Bone marrow (tissue), 2 donors: ENCODE measurements at places on chromosomes 1 and 21.

- DNase-seq = no peak
Measured at GRCh38 chr1:15622712-15623373, 5.6 kb downstream of the DDI2 start.

- no peak for DNase-seq
Measured at GRCh38 chr1:101203820-101204540, 32.8 kb upstream of the S1PR1 start.

DNA sequence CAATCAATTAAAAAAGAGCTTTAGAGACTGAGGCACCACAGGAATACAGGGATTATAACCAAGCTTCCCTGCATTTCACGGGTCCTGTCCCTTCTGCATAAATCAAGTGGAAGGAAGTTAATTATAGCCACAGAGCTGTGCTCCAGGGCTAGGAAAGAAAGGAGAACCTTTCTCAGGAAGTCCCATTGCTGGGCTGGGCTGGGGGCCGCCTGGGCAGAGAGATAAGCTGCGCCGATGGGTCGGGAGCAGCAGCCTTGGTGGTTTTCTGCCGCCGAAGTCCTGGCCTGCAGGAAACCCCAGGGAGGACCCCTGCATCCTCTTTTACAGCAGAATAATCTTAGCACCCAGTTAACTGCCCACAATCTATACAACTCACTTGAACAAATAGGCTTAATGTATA, 12.6 kb upstream of the CD34 start:
- peak; percentile 84 for DNase-seq

DNA sequence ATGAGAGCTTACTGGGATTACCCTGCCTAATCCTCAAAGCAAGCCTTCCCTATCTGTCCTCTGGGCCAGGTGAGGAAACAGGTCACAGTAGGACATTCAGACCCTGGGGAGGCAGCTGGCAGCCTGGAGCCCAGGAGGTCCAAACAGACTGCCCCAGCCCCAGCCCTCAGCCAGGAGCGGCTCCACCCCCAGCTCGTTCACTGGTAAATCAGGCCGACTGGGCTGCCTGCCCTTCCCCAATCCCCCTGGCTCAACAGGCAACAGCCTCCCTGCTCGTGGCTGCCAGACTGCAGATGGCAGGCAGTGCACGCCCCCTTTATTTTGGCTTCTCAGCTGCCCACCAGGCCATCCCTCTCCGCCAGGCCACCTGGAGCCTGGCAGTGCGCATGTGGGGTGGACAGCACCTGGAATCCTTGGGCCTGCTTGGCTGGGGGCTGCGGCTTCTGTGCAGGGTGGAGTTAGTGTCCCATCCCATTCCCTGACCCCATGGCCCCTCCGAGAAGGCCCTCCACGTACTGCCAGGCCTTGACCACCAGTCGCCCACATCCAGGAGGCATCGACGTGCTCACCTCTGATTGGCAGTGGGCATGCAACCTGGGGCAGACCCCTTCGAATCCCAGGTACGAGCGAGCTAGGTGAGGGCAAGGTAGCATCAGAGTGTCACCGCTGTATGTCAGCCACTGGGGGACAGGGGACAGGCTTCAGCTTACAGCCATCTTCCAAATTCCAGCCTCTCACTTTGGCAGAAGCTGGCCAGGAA, 11.2 kb upstream of the ZNF670 start:
- DNase-seq = no peak

DNA sequence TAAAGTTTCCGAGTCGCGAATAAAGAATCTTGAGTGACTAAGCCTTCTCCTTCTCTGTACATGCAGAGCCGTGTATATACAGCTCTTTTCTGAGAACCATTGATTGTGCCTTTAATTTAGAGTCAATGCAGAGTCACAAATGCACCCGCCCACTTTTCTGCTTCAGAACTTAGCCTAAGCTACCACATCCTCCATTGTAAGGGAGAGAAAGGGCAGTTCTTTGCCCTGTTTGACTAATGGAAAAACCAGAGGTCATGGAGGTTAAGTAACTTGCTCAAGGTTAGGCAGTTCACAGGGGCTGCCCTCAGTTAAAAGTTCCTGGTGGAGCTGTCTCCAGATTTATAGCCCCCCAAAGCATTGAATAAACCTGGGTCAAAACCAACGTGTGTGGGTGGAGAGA, 139.6 kb downstream of the TOMM20 start:
- DNase-seq = no peak

DNA sequence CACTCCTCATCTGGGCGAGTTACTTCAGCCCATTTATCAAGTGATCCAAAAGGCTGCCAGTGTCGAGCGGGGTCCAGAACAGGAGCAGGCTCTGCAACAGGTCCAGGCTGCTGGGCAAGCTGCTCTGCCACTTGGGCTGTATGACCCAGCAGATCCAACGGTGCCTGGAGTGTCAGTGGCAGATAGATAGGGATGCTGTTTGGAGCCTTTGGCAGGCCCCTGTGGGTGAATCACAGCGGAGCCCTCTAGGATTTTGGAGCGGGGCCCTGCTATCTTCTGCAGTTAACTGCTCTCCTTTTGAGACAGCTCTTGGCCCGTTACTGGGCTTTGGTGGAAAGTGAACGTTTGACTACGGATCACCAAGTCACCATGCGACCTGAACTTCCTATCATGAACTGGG, 7.5 kb downstream of the MMEL1 start:
- DNase-seq = no peak

- DNase-seq = peak; percentile 30
Measured at GRCh38 chr1:224106568-224107281, 7.2 kb upstream of the FBXO28 start.

- no peak for DNase-seq
Measured at GRCh38 chr1:19450811-19451515, 34.4 kb downstream of the CAPZB start.

DNA sequence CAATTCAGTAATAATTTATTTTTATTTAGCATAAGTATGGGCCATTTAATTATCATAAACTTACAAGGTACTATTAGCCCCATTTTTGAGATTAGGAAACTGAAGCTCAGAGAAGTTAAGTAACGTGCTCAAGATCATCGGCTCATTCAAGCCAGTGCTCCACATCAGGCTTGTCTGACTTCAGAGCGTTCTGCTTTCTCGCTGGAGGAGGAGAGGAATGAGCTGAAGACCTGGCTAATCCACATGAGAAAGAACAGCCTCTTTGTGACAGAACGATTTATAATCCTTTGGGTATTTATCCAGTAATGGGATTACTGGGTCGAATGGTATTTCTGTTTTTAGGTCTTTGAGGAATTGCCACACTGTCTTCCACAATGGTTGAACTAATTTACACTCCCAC, 39.7 kb downstream of the DDX20 start:
- no peak for DNase-seq

GRCh38 chr1:19128968-19129514, 81.0 kb downstream of the UBR4 start:
- DNase-seq = no peak

GRCh38 chr1:29370067-29370466, 133.7 kb downstream of the PTPRU start:
- no peak for DNase-seq

- DNase-seq = peak; percentile 18
Measured at GRCh38 chr1:152458384-152459185, 44.5 kb upstream of the CRNN start.

- DNase-seq = no peak
Measured at GRCh38 chr1:157233131-157233530, 94.9 kb upstream of the ETV3 start.

DNA sequence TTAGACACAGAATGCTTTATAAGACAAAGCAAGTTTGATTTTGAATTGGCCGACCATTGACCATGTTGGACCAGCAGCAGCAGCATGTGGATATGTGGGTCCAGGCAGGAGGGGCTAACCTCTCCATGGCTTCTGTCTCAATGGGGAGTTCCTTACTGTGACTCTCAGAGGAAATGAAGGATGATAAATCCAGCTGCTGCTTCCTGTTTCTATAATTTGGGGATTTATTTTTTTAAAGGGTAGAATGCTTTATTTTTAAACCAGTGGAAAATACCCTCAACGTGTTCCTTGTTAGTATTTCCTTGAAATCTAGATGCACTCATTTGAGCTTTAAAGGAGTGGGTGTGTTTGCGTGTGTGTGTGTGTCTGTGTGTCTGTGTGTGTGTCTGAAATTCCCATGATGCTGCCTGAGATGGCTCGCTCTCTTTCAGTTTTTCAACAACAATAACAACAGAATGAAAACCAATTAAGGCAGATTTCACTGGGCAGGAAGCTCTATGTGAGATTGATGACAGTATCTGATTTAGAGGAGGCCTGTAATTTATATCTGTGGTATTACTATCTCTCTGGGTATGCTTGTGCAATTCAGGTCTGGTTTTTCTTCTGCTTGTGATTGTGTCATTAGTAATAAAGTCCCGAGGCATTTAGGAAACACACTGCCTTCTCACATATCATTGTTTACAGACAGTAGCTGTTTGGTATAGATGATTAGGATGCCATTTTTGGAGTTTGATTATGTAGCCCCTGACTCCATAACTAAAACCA, 86.1 kb upstream of the ZNF326 start:
- no peak for DNase-seq

DNA sequence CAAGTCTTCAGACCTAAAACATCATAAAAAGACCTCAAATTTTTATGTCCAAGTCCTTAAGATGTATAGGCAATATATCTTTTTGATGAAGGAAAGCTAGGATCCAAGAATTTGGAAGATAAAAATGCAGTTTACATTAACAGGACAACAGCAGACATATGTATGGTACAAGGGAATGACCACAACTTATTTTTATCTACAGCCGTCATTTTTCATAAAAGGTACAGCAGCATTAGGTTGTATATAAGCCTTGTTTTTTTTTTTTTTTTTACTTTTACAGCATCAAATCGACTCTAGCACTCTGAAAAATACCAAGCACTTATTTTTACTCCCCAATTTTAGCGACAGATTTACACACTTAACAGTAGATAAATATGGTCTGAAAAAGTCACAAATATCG, 1.3 kb downstream of the SRSF10 start:
- no peak for DNase-seq

GRCh38 chr1:230798491-230798890, 51.3 kb downstream of the CAPN9 start:
- DNase-seq = no peak

DNA sequence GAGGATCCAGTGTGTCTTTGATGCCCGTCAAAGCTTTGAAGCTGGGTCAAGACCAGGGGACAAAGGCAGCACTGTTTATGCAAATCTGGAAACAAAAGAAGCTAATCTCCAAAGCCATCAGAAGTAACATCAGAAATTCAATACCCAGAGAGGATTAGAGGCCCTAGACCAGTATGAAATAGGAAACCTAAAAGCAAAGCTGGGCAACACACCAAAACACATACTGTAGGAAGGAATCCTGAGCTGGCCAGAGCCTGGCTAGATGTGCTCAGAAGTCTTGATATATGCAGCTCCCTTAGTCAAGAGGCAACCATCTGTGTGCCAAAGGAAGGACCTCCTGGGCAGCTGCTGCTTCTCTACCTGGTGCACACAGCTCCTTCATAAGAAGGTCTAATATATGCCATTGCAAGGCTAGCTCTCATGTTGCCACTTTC, 12.3 kb downstream of the COLGALT2 start:
- no peak for DNase-seq

GRCh38 chr21:22885614-22886013, 1887.4 kb downstream of the NCAM2 start:
- DNase-seq = no peak

- DNase-seq = no peak
Measured at GRCh38 chr1:219582296-219582695, 30.6 kb downstream of the ZC3H11B start.

- no peak for DNase-seq
Measured at GRCh38 chr21:31957631-31958030, 84.8 kb downstream of the HUNK start.

DNA sequence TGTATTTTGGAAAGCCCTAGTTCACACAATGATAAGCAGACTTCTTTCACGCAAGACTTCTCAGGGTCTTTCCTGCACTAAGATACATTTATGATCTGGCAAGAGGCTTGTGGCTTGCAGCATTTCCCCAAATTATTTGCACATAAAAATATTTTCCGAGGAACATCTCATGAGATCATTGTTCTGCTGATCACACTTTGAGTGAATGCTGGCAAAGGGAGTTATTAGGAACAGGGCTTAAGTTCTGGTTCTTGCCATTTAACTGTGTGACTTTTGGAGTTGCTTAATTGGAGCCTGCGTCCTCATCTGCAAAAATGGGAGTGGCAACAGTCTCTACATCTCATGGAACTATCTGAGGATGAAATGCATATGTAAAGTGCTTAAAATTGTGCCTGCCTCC, 50.2 kb downstream of the GADD45A start:
- DNase-seq = no peak

GRCh38 chr1:93729502-93729901, 47.9 kb upstream of the BCAR3 start:
- DNase-seq = no peak

DNA sequence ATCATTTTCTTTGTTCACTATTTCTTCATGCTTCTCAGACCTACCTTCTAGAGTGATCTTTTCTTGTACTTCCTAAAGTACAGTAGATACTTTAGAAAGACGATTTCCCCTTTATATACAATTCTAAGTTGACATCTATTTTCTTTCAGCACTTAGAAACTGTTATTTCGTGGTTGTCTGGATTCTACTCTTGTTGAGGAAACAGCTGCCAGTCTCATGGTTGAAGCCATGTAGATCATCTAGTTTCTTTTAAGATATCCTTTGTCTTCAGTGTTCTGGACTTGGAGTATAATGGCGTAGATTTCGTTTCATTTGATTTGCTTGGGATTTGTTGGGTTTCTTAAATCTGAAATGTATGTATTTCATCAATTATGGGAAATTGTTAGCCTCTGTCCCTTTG, 67.6 kb downstream of the PKN2 start:
- DNase-seq = peak; percentile 17
